CD4-positive, alpha-beta T cell treated with Interleukin-15 for 4 hours (primary cell): ENCODE measurements at places on chromosomes 7 and 10.

DNA sequence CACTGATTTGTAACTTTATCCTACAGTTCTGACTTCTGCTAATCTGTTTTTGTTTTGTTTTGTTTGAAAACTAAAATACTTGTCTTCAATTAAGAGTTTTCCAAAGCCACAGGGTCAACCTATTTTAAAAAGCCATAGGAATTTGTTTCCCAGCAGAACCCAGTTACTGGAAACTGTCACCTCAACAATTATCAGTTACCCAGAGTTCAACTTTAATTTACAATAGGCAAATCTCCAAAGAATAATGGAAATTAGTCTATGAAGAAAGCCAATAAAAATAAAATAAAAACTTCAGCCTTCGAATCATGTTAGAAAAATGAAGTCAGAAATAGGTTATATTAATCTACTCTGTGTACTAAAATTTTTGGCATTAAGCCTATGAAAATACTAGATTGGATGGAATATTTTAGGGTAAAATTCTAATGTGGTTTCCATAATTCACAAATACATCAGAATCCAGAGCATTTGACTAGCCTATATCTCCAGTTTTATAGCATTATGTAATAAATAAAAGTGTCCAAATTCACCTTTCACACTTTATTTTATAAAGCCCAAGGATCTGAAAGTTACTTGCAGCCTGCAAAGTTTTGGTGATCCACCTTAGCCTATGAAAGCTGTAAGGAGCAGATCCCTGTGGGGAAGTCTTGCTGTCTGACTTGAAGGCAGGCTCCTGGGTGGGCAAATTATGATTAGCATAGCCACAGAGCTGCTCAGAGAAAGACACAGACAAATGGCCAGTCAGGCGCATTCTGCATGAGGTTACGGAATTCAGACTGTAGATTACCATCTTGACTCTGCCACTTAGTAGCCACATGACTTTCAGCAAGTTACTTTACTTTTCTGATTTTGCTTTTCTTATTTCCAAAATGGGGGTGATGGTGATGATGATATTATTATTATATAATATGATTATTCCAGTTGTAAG is 250.0 kb upstream of the HGF start:
- DNase-seq = no peak

DNA sequence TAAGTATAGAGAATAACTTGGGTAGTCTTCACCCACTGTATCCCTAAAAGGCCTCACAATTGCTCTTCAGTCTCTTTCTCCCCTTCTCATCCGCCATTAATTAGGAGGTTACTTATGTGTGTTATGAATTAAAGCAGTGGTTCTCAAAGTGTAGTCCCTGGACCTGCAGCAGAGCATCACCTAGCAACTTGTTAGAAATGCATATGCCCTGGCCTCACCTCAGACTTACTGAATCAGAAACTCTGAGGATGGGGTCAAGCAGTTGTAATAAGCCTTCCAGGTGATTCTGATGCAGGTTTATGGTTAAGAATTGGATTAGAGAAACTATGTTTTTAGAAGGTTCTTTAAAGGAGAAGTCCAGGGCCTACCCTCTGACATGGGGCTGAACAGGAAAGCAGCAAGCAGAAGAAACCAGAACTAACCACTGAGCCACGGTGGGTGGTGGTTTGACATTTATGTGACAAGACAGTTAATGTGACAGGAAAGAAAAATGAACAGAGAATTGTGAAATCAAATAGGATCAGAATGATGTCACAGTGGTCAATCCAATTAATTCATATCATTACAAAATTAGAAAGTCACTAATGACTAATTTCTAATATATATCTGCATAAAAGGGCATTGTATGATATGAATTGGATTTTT is 37.6 kb downstream of the ENTPD1 start:
- peak; percentile 8 for DNase-seq

DNA sequence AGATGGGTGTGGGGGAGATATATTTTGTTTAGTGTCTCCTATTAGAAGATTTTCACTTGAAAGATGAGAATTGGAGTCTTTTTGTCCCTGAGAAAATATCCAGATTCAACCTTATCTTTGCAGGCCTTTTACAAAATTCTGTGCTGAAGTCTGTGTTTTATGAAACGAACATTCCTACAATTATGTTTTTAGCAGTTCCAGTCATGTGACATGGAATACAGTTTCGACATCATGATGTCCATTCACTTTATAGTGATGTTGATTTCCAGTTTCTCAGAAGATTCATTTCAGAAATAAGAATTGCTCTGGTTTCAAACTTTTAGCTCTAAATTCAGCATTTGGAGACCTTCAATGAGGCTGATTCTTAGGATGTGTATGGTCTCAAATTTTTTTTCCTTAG is 54.4 kb downstream of the CACNB2 start:
- DNase-seq = no peak

GRCh38 chr7:42766782-42767423 is 145.0 kb downstream of the C7orf25 start:
- no peak for DNase-seq

GRCh38 chr7:95373323-95373722 is 22.9 kb downstream of the PON3 start:
- no peak for DNase-seq

GRCh38 chr10:113843972-113844485 is 9.9 kb downstream of the DCLRE1A start:
- DNase-seq = no peak
